ENCODE measurements at places on chromosomes 4 and X. TPM values are rescaled to one million over a fixed set of nuclear protein-coding genes. Genes with fewer than 3 reads are reported as not detected.

The MAGEA1 gene
- total RNA-seq, result not detected

DNA sequence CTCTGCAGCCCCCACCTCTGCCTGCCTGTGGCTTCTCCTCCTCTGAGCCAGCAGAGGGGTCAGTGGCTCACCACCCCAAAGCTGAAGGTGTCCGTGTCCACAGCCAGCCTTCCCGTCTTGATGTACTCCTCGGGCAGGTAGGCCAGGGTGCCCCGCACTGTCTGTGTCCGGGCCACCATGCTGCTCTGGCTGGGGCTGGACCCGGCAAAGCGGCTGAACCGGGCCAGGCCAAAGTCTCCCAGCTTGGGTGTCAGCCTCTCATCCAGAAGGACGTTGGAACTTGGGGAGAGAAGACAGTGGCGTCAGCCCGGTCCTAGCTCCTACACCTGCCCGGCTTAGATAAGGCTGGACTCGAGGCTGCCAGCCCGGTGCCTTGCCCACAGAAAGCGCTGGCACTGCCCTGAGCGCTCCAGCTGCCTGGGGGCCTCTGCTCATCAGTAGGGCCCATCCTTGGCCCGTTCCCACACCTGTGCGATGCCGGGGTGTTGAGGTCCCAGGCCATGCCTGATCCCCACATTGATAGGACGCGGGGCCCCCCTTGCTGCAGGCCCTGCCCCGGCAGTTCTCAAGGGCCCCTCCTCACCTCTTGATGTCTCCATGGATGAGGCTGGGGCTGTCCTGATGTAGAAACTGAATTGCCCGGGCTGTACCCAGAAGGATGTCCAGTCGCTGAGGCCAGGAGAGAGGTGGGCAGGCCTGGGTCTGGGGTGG, 3.2 kb downstream of the IRAK1 start:
- H3K36me3 ChIP-seq, result no peaks in the 10 kb centered on the region
- no peak overlapping the region for H3K27ac ChIP-seq
- H3K4me3 ChIP-seq, result no peak overlapping the region

- H3K36me3 ChIP-seq, result no peaks in the 10 kb centered on the region
- H3K4me3 ChIP-seq, result no peak overlapping the region
- H3K27ac ChIP-seq, result no peak overlapping the region
- no peaks in the 10 kb centered on the region for H3K4me1 ChIP-seq
- H3K27me3 ChIP-seq, result no peaks in the 10 kb centered on the region
Measured at GRCh38 chr4:37623125-37623524, 63.1 kb downstream of the RELL1 start.

DNA sequence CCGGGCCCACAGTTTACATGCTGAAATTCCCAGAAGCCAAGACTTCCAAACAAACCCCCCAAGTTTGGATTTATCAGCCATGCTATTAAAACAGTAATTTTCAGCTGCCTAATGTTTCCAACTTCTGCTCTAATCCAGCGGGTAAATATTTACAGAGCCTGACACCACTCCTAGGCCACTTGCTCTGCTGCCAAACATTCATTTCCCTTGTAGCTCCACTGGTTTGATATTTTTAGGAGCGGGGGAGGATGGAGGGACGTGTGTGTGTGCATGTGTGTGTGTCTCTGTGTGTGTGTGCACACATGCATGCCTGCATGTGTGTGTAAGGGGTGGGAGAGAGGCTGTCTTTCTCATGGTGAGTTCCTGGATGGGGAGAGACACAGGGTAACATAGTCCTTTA, 115.7 kb upstream of the PJA1 start:
- DNase-seq, result no peak
- H3K36me3 ChIP-seq, result no peaks in the 10 kb centered on the region
- no peaks in the 10 kb centered on the region for H3K4me1 ChIP-seq
- peaks cover 24% of the 10 kb centered on the region for H3K27me3 ChIP-seq

The CXorf49 gene
- total RNA-seq, result not detected

- H3K4me3 ChIP-seq, result no peak overlapping the region
- H3K36me3 ChIP-seq, result no peaks in the 10 kb centered on the region
- DNase-seq, result no peak
- H3K4me1 ChIP-seq, result no peaks in the 10 kb centered on the region
- H3K27ac ChIP-seq, result no peak overlapping the region
- no peaks in the 10 kb centered on the region for H3K27me3 ChIP-seq
Measured at GRCh38 chr4:98338761-98339438, 77.7 kb downstream of the RAP1GDS1 start.

DNA sequence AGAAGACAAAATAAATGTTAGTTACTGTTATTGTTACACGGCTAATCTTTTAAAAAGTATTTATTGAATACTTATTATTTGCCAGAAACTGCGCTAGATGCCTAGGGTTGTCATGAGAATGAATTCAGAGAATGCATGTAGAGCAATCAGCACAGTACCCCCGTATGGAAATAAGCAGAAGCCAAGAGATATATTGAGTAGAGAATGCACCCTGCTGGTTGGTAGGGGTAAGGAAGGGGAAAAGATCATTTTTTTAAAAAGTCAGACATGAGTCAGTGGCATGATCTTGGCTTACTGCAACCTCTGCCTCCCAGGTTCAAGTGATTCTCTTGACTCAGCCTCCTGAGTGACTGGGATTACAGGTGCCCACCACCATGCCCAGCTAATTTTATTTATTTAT, 13.1 kb upstream of the DRP2 start:
- no peak for DNase-seq
- H3K27ac ChIP-seq, result no peak overlapping the region

The SSX2B gene
- not detected for total RNA-seq

The VEGFD gene
- 1.8 TPM for total RNA-seq

The FGFBP2 gene
- 337 TPM for total RNA-seq

The GDPD2 gene
- total RNA-seq, result 0.30 TPM

The NALF2 gene
- total RNA-seq, result not detected

The LAGE3 gene
- total RNA-seq, result 46.5 TPM

DNA sequence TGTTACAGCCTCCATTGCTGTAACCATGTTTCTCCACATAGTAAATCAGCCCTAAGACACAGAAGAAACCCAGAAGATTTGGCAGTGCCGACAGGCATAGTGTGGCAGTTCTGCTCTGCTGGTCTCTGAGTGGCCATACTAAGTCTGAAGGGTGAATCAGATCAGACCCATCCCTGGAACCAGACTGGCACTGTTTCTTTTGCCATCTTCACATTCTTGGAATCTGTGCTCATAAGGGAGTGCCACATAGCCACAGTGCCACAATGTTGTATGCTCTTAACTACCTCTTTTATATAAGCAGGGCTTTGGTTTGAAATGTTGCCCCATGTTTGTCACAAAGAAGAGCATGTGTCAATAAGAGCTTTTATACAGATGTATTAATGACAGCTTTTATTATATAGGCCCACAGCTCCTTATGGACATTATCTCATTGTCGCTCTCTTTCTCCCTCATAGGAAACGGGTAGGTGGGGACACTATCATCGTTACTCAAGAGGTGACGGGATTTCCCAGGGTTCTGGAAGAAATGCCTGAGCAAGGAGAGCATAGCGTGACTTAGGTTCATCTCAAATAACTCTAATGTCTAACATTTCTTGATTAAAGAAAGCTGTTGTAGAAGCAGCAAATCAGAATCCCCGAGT, 128.2 kb downstream of the CBR4 start:
- H3K27me3 ChIP-seq, result no peaks in the 10 kb centered on the region
- DNase-seq, result no peak
- no peak overlapping the region for H3K4me3 ChIP-seq
- H3K27ac ChIP-seq, result no peak overlapping the region
- no peaks in the 10 kb centered on the region for H3K36me3 ChIP-seq

GRCh38 chr4:146142768-146143167, 32.8 kb upstream of the LSM6 start:
- no peak overlapping the region for H3K4me3 ChIP-seq
- no peaks in the 10 kb centered on the region for H3K27me3 ChIP-seq
- no peak overlapping the region for H3K27ac ChIP-seq
- no peaks in the 10 kb centered on the region for H3K36me3 ChIP-seq
- DNase-seq, result no peak
